IPS DF 6.9 (cell line): ENCODE measurements at places on chromosomes 5 and 9.

DNA sequence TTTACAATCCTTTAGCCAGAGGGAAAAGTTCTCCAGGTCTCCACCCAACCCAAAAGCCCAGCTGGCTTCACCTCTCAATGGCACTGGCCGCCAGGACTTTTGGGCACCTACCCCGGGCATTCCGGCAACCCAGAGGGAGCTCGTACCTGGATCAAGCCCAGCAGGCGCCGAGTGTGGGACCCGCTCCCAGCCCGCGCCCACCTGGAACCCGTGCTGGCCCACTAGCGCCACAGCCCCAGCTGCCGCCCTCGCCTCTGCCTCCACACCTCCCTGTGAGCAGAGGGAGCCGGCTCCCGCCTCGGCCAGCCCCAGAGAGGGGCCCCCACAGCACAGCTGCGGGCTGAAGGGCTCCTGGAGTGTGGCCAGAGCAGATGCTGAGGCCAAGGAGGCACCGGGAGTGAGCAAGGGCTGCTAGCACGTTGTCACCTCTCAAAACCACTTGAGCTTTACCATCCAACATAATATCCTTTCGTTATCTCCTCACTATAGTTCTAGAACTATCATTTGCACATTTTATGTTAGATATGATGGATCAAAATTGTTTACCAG is 69.7 kb downstream of the GCNT1 start:
- no peak for DNase-seq

GRCh38 chr5:72122602-72123001 is 15.3 kb downstream of the MAP1B start:
- no peak for DNase-seq

DNA sequence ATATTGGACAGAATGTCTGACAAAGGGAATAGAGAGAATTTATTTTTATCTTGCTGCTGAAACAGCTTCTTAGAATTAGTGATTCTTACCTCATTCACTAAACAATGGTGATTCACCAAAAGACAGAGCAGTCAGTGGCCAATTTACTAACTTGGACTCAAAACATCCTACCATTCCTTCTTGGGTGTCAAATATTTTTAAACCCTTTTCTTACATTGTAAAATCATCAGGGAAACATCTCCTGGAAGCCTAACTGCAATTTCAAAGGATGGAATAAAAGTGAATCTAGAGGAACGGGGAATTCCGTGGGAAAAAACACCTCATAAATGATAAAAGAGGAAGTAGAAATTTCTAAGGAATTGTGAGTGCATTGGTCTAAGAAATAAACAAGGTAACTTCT is 97.7 kb downstream of the LHFPL2 start:
- DNase-seq: no peak

- no peak for DNase-seq
These were observed 28.3 kb downstream of the JAK2 start for GRCh38 chr9:5013374-5013773.

- no peak for DNase-seq
These were observed 36.9 kb downstream of the LMX1B start for GRCh38 chr9:126650404-126651341.

DNA sequence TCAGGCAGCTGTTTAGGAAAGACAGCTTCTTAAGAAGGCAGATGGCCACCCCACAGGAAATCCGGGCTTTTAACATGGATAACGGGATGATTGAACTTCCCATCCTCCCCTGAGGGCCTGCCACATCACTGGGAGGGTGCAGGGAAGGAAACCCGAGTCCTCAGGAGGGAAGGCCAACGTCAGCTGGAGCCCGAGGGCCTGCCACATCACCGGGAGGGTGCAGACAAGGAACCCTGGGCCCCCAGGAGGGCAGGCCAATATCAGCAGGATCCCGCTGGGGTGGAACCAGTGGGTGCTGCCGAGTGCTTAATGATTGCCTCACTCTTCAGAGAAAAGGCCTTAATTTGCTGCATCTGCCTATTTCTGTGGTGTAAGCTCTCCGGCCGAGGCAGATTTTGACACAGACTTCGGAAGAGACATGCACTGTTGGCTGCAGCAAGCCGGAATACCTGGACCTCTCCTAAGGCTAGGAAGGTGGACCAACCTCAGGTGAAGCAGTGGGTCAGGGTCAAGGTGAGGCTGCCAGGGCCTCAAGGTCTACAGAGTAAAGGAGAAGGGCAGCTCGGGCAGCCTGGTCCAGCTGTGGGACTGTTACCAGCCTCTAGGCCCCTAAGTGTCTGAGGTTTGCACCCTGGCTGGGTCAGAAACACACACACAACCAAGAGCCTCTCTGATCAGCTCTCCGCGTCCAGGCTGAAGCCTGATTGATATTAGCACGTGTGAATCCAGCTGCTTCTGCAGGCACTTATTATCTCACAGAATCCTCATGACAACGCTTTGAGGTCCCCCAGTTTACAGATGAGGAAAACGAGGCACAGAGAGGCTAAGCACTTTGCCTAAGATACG is 14.8 kb upstream of the COL5A1 start:
- DNase-seq: no peak
